ENCODE measurements at places on chromosomes 3 and 15. TPM values are rescaled to one million over a fixed set of nuclear protein-coding genes. Genes with fewer than 3 reads are reported as not detected.
A peak's percentile ranks its signal among the peaks of the same experiment; 100 is the strongest.

The DNASE1L3 gene
- not detected for total RNA-seq

The ZNF621 gene
- 19.7 TPM for total RNA-seq

The GOLGA6L9 gene
- total RNA-seq: 2.7 TPM

The C2CD4A gene
- not detected for total RNA-seq

The ALG3 gene
- 19.4 TPM for total RNA-seq

The UROC1 gene
- total RNA-seq: not detected

The C3orf49 gene
- not detected for total RNA-seq

The LCTL gene
- total RNA-seq: not detected

The ROBO1 gene
- total RNA-seq: 0.08 TPM

The CYP11A1 gene
- total RNA-seq: 1.0 TPM

- peaks cover 22% of the 10 kb centered on the region for H3K4me1 ChIP-seq
- H3K4me3 ChIP-seq: no peak overlapping the region
- H3K27ac ChIP-seq: no peak overlapping the region
- no peak for DNase-seq
Observed at GRCh38 chr3:4508048-4508981, 15.2 kb downstream of the ITPR1 start.

DNA sequence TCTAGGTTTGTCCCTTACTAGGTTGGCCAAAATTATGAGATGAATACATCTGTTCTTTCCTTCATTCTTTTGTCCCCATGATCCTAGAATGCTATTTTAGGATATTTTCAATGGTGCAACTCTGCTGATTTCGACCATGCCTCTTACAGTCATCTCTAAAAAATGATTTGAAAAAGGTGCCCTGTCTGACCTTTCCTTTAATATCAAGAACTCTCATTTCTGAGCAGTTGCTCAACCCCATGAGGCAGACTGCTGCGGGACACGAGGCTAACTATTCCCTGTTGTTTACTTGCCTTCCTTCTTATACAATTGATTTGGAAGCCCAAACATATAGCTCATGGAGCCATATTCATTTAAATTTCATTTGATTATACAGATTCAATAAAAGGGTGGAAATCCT lies 14.6 kb downstream of the PLSCR2 start:
- no peaks in the 10 kb centered on the region for H3K36me3 ChIP-seq
- H3K4me3 ChIP-seq: no peak overlapping the region
- no peaks in the 10 kb centered on the region for H3K27me3 ChIP-seq
- H3K4me1 ChIP-seq: no peaks in the 10 kb centered on the region

DNA sequence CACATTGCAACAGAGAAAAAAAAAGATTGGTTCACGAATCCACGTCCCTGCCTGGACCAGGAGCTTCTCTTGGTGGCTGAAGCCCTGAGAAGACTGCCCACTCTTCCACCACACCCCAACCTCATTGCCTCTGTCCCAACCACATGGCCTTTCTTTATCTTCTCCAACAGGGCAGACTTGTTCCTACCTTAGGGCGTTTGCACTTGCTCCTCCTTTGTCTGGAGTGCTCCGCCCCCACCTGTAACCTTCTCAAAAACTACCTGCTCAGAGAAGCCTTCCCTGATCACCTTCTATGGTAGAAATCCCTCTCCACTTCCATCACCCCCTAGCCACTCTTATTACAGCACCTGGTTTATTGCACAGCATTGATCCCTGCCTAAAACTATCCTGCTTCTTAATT lies 64.7 kb downstream of the ITGA11 start:
- H3K27me3 ChIP-seq: no peaks in the 10 kb centered on the region
- no peaks in the 10 kb centered on the region for H3K4me1 ChIP-seq
- no peak for DNase-seq
- H3K36me3 ChIP-seq: no peaks in the 10 kb centered on the region
- H3K27ac ChIP-seq: no peak overlapping the region

GRCh38 chr3:140472306-140473020 lies 205.4 kb upstream of the TRIM42 start:
- DNase-seq: no peak
- H3K27me3 ChIP-seq: no peaks in the 10 kb centered on the region
- H3K4me1 ChIP-seq: no peaks in the 10 kb centered on the region
- no peak overlapping the region for H3K4me3 ChIP-seq

DNA sequence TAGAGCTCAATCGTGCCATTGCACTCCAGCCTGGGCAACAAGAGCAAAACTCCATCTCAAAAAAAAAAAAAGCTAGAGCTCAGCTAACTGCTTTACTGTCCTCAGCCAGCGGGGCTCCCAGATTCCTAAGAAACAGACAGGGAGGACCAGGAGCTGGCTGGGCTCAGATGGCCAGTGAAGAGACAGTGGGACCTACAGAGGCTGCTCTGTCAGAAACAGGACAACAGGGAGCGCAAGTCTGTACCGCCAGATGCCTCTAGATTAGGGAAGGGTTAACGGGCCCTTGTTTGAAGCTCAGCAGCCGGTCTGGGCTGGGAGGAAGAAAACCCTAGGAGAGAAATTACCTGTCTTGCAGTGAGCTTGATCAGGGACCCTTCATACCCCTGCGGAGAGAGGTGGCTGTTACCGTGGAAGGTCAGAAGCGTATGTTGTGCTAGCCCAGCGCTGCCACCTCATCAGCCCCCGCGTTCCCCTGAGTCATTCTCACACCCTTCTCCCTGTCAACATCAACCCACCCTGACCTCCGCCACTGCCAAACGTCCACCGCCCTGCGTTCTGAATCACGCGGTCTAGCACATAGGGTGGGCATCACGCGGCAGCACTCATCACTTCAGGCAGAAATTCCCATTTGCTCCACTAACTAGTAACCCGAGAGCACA lies 25.3 kb downstream of the RBPMS2 start:
- H3K4me1 ChIP-seq: no peaks in the 10 kb centered on the region
- H3K36me3 ChIP-seq: no peaks in the 10 kb centered on the region
- no peak overlapping the region for H3K27ac ChIP-seq
- no peaks in the 10 kb centered on the region for H3K27me3 ChIP-seq

DNA sequence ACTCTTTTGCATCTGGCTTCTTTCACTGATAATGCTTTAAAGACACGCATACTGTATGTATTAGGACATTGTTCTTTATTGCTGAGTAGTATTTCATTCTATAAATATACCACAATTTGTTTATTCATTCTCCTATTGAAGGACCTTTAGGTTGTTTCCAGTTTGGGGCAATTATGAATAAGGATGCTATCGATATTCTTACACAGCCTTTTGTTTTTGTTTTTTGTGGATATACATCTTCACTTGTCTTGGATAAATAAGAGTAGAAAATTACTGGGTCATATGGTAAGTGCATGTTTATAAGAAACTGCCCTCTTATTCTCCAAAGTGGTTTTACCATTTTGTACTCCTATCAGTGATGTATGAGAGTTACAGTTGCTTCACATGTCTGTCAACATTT lies 61.8 kb upstream of the GOLGA6B start:
- no peak overlapping the region for H3K27ac ChIP-seq
- no peak overlapping the region for H3K4me3 ChIP-seq
- H3K4me1 ChIP-seq: no peaks in the 10 kb centered on the region
- H3K36me3 ChIP-seq: no peaks in the 10 kb centered on the region
- DNase-seq: no peak

DNA sequence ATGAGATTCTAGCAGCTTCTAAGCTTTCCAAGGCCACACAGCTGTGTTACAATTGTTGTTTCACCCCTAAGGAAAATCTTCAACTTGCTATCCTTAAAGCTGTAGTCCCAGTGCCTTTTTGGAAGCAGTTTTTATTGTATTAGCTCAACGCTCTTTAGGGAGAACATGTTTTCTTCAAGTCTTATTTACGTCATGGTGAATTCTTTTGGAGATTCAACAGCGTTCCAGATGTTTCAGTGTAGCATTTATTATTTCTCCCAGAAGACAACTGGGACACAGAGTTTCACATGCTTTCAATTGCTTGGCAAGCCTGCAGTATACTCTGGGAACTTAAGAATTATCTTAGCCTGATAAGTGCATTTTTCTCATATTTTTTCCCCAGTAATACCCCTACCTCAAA lies 888.3 kb downstream of the PLOD2 start:
- no peak overlapping the region for H3K4me3 ChIP-seq
- DNase-seq: no peak
- H3K36me3 ChIP-seq: no peaks in the 10 kb centered on the region
- no peak overlapping the region for H3K27ac ChIP-seq
- H3K27me3 ChIP-seq: no peaks in the 10 kb centered on the region
- H3K4me1 ChIP-seq: no peaks in the 10 kb centered on the region

GRCh38 chr15:84969257-84969656 lies 12.4 kb upstream of the PDE8A start:
- no peak for DNase-seq
- H3K4me3 ChIP-seq: no peak overlapping the region
- no peaks in the 10 kb centered on the region for H3K27me3 ChIP-seq
- no peak overlapping the region for H3K27ac ChIP-seq

DNA sequence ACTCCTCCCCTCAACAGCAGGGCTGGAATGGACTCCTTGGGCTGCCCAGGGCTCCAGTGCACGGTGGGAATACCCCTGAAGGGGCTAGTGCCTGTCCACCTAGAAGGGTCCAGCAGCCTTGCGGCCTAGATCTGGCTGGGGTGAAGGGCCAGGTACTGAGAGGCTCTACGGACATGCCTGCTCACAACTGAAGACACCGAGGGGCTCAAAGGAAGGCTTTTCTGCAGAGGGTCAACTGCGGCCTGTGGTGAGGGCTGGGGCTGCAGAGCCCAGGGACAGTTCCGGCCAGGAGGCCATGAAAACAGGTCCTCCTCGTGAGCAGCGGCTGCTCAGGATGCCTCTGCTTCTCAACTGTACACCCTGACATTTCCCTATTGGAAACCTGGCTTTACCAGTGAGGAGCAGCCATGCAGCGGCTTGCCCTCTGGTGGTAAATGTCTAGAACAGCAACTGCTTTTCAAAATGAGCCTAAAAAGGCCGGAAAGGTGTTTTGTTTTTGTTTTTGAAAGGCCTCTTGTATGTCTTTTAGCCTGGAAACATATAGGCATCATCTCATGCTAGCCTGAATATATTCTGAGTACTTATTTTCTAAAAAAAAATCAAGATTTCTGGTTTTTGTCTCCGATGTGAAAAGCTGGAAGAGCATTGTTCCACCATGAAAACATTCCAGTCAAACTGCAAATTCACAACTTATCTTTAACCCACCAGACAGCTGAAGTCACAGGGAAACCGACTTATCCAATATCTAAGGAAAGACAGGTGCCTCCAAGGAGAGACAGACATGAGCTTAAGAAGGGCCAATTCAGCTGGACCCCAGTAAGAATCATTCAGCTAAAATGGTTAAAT lies 163.4 kb downstream of the KLF13 start:
- H3K27me3 ChIP-seq: no peaks in the 10 kb centered on the region
- H3K4me1 ChIP-seq: peaks cover 19% of the 10 kb centered on the region
- peak; percentile 59 for DNase-seq
- no peak overlapping the region for H3K4me3 ChIP-seq

- no peak for DNase-seq
- no peaks in the 10 kb centered on the region for H3K36me3 ChIP-seq
- H3K27me3 ChIP-seq: no peaks in the 10 kb centered on the region
Observed at GRCh38 chr3:183188895-183189462, 26.4 kb upstream of the LAMP3 start.

- no peak overlapping the region for H3K27ac ChIP-seq
- no peak overlapping the region for H3K4me3 ChIP-seq
- H3K4me1 ChIP-seq: no peaks in the 10 kb centered on the region
Observed at GRCh38 chr3:83649692-83650091, 1309.1 kb upstream of the CADM2 start.

GRCh38 chr15:75001310-75001709 lies 5.9 kb downstream of the SCAMP5 start:
- no peak overlapping the region for H3K4me3 ChIP-seq
- no peak for DNase-seq
- no peaks in the 10 kb centered on the region for H3K36me3 ChIP-seq
- no peaks in the 10 kb centered on the region for H3K27me3 ChIP-seq
- H3K27ac ChIP-seq: no peak overlapping the region

GRCh38 chr3:40691452-40691861 lies 166.7 kb downstream of the ZNF621 start:
- H3K4me1 ChIP-seq: no peaks in the 10 kb centered on the region
- DNase-seq: no peak
- no peaks in the 10 kb centered on the region for H3K27me3 ChIP-seq
- H3K36me3 ChIP-seq: no peaks in the 10 kb centered on the region
- H3K27ac ChIP-seq: no peak overlapping the region
